ENCODE measurements at places on chromosomes 6 and 20. TPM values are rescaled to one million over a fixed set of nuclear protein-coding genes. Genes with fewer than 3 reads are reported as not detected.
A peak's percentile ranks its signal among the peaks of the same experiment; 100 is the strongest.

Gene LY6G6D
- not detected for polyA plus RNA-seq

Gene FOXF2
- not detected for polyA plus RNA-seq

Gene NANP
- 4.5 TPM for polyA plus RNA-seq

Gene SASH1
- polyA plus RNA-seq = 18.5 TPM

Gene RSPO3
- polyA plus RNA-seq = 1.8 TPM

Gene SMLR1
- not detected for polyA plus RNA-seq

Gene BNIP5
- not detected for polyA plus RNA-seq

Gene SLC17A1
- not detected for polyA plus RNA-seq

DNA sequence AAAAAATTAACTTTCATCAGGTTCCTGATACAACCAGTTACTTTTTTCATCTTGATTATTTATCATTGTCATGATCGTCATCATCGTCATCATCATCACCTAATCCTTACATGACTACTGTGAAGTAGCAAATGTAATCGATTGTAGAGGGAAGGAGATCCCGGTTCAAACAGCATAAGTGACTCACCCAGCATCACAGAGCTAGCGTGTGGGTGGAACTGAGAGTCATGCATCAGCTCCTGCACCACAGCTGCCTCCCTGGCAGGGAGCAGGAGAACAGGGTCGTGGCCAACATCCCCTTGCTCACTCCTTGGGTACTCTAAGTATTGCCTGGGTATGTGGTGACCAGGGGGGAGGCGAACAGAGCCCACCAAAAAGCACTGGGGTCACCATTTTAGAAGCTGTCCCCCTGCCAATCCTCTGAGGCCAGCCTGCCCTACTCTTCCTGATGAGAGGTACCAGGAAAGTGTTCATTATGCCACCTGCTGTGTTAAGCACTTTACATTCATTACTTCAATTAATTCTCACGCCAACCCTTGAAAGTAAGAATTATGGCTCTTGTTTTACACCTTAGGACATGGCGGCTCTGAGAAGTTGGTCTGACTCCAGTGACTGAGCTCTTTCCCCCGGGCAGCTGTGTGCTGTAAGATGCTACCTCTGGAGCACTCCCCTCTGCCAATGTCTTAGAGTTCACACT lies 425.2 kb downstream of the CD83 start:
- no peak for DNase-seq

- DNase-seq = no peak
Measured at GRCh38 chr6:32906539-32906938, 34.3 kb downstream of the HLA-DMB start.

DNA sequence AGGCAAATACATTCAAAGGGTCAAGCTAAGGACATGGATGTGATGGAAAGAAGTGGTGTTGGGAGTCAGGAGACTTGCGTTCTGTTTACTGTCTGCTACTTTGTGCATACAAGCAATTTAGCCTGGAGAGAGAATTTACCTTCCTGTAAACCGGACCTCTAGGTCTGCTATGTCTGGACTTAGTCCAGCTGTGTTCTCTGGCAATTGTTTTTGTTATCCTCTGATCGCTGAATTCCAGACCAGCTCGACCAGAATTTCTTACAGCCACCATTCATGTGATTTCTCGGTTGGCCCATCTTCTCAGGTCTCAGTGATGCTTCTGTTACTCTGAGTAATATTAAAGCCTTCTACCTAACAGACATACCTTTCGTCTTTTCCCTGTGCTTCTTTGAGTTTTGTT lies 75.2 kb downstream of the LRRC1 start:
- peak; percentile 93 for DNase-seq

GRCh38 chr20:61567204-61567603 lies 315.1 kb downstream of the CDH4 start:
- no peak for DNase-seq

GRCh38 chr20:44023515-44024371 lies 109.1 kb downstream of the TOX2 start:
- DNase-seq = no peak

GRCh38 chr6:75643173-75643572 lies 41.5 kb downstream of the SENP6 start:
- no peak for DNase-seq

DNA sequence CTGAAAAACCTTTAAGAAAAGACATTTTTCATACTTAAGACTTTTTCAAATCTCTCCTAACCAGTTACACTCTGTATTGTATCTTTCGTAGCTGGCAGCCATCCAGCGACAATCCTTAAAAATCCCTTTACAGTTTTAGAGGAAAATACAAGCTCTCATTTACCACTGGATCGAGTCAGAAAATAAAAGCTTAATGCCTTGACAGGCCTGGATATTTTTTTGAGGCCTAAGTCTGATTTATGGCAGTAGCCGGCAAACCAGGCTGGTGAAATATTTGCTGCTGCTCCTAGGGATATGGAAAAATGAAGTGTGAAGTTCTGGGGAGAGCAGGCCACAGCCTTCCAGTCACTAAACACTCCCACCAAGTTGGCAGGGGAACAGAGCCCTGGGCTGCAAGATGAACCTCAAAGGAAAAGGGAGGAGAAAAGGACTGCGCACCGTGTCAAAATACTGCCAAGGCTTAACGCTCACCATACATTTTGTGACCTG lies 213.0 kb upstream of the SUPT3H start:
- DNase-seq = no peak

- no peak for DNase-seq
Measured at GRCh38 chr6:4790158-4790899, 14.1 kb downstream of the CDYL start.

DNA sequence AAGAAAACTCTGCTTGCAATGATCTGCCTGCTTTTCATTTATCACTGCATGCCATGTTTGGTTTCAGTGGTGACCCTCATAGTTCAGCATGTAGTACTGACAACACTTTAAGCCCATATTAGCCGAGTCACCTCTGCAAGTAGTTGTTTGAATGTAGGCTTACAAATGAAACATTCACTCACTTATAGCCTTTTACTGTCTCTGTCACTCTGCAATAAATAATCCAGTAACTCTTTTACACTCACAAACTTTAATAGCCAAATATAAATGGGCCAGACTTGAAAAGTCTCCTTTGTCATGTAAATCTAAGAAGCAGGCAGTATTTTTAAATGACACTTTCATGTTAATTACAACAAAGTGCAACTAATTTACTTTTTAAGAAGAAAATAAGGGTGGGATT lies 1460.0 kb upstream of the ADGRB3 start:
- DNase-seq = no peak

DNA sequence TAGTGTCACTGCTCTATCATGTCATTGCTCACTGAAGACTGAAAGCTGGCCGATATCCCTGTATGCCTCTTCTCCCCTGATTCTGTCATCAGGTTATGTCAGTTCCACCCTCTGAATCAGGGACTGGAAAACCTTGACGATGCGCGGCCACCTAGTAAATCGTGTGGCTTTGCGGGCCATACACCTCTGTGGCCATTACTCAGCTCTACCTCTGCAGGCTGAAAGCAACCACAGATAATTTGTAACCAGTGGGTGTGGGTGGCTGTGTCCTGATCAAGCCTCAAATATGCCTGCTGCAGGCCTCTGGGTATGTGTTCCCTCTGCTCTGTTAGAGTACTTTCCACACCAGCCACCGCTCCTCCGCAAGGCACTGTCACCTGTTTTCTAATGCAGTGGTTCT lies 105.2 kb downstream of the GMPR start:
- no peak for DNase-seq

DNA sequence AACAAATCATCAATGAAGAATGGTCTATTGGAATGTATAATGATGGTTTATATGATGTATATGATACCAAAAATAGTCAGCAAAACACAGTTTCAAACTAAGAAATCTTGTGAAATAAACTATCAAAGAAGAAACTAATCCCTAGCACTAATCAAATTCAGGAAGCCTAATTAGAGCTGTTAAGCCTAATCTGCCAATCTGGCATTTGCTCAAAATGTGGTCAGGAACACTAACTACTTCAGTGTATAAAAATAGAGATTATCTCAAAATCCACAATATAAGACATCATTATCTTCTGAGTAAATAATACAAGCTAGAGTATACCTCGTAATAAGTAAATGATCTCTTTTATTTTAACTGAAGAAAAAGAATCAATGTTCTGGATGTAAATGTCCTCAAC lies 12.8 kb upstream of the AKAP7 start:
- DNase-seq = no peak

DNA sequence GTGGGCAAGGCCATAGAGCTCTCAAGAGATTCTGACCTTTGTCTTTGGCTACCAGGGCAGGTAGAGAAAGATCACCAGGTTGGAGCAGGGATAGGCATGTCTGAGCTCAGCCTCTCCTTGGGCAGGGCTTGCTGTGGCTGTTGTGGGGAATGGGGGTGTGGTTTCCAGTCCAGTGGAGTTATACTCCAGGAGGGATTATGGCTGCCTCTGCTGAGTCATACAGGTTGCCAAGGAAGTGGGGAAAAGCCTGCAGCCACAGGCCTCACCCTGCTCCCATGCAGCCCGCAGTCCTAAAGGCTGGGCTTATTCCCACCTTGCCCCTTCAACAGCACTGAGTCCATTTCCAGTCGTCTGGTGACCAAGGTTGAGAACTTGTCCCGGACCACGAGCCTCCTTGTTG lies 21.9 kb downstream of the MEP1A start:
- no peak for DNase-seq

GRCh38 chr20:40986774-40987173 lies 41.8 kb upstream of the TOP1 start:
- no peak for DNase-seq

GRCh38 chr20:60007464-60007863 lies 49.2 kb downstream of the CDH26 start:
- DNase-seq = no peak

- DNase-seq = no peak
Measured at GRCh38 chr6:46029602-46030001, 13.9 kb upstream of the CLIC5 start.

DNA sequence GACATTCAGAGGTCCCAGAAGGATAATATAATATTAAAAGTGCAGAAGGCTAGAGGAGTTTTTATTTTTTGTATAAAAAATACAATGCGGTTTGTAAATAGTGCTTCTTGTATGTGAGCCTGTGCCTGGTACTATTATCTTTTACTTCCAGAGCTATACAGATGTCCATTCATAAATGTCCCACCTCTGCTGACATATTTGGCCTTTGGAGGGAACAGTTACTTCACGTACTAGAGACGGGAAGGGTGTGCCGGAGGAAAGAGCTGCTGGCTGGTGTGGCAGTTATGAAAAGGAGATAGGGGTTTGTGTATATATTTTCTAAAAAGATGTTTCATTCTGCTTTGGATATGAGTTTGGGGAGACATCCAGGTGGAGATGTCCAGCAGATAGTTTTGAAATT lies 8.8 kb downstream of the CD109 start:
- DNase-seq = no peak

DNA sequence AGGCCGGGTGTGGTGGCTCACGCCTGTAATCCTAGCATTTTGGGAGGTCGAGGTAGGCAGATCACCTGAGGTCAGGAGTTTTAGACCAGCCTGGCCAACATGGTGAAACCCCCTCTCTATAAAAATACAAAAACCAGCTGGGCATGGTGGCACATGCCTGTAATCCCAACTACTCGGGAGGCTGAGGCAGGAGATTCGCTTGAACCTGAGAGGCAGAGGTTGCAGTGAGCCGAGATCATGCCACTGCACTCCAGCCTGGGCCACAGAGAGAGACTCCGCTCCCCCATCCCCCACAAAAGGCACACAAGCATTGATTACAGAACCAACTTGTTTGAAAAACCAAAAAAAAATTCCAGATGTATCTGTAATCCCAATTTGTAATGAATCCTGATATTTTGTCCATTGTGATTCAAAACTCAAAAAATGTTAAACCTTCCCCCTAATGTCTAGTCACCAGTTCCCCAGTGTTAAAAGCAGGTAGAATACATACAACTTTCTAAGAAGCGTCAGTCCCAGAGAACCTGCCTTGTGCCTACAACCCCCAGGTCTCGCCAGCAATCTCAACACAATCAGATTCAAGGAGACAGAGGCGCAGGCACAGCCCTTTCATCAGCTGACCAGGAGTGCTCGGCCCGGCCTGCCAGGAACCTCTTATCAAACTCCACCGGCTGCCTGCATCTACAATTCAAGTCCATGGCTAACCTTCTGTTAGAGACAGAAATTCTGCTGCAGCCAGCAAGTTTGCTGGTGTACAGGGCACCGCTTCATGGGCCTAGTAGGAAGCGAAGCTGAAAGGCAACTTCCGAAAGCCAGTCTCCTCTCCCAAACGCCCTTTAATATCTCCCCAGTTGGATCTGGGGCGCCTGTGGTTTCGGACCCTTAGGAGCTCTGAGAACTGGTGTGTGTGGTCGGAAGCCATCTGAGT lies 2.1 kb downstream of the EZR start:
- DNase-seq = peak; percentile 66

GRCh38 chr20:62739067-62739466 lies 30.4 kb downstream of the NTSR1 start:
- DNase-seq = no peak

- no peak for DNase-seq
Measured at GRCh38 chr20:50838707-50839385, 44.0 kb downstream of the BCAS4 start.

GRCh38 chr20:35300469-35301262 lies 8.4 kb upstream of the FAM83C start:
- DNase-seq = no peak

DNA sequence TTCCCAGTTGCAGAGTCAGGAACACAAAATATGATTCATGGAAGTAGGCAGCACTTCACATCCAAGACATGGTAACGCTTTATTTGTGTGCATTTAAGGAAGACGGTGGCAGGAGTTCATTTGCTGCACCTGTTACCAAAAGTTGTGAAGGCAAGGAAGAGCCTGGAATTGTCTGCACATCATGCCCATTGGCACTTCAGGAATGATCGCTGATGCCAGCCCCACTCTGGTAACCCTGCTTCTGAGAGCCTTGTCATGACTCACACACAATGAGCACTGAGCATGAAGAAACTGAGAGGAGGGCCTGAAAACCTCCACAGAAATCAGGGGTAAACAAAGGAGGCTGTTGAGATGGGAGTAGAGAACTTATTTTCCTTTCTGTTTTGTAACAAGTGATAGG lies 181.1 kb downstream of the RPS12 start:
- DNase-seq = no peak

- DNase-seq = no peak
Measured at GRCh38 chr6:34586327-34587040, 30.4 kb upstream of the SPDEF start.

- DNase-seq = peak; percentile 78
Measured at GRCh38 chr6:73732845-73733675, 37.1 kb downstream of the CD109 start.

GRCh38 chr20:64106435-64106961 lies 867 bp downstream of the NPBWR2 start:
- DNase-seq = no peak

GRCh38 chr20:41861772-41862422 lies 243.7 kb upstream of the CHD6 start:
- DNase-seq = no peak

DNA sequence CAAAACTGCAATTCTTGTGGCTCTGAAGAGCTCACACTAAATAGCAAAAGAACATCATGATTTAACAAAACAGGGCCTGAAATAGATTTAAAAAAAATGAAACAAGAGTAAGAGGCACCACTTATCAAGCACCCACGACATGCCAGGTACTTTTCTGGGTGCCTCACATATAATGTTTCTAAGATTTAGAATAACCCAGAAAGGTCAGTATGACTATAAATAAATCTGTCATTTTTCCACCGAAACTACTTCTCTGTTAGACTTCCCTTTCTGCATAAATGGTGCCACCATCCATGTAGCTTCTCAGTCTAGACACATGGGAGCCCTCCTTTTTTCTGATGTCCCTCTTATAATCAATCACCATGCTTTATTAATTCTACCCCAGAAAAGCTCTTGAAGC lies 652.4 kb upstream of the CHD6 start:
- DNase-seq = no peak
